ENCODE measurements at places on chromosomes 16 and 17.

DNA sequence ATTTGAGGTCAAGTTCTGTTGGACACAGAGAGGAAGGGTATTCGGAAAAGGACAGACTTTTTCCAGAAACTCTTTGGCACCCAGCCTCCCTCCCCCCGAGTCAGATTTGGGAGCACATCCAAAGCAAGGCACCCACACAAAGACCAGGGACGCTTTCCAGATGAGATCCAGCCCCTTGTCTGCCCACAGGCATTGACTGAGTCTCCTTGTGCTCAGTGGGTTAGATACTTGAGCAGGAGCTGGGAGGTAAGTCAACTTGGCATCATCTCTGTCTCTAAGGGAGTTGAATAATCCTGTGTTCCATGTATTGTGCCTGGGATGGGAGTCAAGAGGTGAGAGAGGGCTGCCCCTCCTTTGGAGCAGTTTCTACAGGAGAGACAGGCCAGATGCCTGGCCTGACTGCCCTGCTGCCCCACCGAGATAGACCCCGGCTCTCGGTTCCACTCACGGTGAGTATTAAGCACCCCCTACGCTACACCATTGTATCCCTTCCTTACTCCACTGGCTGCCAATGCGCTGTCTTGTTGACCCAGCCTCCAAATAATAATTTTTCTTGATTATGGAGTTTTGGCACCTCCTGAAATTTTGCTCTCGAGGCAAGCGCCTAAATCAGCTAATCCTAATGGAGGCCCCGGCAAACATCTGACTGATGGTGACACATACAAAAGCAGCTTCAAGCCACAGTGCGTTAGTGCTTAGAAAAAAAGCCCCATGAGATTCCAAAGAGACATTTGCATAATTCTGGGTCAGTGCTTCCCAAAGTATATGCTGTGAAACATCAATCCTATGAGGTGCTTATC is 29.6 kb upstream of the MAP3K14 start:
- DNase-seq, result no peak

GRCh38 chr16:85418978-85419491 is 194.1 kb upstream of the GSE1 start:
- DNase-seq, result no peak

GRCh38 chr16:5036228-5037156 is 2.8 kb upstream of the NAGPA start:
- no peak for DNase-seq

DNA sequence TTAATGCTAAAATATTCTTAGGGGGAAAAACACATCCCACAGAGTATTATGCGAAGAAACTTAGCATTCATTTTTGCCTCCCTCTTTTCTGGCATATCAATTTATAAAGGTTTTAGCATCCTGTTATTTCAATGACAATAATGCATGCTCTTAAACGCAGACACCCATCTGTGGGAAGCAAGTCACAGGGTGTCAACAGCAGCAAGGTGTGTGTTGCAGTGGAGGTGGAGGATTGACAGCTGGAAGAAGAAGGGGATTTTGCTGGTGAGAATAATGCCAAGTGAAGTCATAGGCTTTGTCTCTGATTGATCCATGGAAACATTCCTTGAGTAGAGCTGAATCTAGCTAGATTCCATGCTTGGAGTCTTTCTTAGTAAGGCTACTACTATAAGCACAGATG is 498.1 kb downstream of the NPIPA7 start:
- DNase-seq, result no peak

DNA sequence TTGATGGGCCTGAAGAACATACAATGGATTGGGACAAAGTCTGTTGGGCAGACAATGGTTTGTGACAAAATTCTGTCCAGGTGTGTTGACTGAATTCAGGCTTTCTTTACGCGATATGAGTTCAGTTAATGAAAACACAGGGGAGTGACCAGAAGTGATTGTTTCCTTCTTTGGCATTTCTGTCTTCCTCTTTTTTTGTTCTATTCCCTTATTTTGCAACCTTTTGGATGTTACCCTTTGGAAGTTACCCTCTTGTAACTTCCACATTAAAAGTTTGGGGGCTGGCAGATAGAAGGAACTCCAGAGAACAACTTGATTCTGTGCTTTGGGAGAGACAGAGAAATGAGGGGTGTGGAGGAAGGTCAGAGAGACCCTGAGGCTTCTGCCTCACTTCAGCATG is 126.7 kb downstream of the PITPNC1 start:
- no peak for DNase-seq

- DNase-seq, result no peak
These were observed 32.4 kb downstream of the CNGB1 start for GRCh38 chr16:57938484-57938883.

DNA sequence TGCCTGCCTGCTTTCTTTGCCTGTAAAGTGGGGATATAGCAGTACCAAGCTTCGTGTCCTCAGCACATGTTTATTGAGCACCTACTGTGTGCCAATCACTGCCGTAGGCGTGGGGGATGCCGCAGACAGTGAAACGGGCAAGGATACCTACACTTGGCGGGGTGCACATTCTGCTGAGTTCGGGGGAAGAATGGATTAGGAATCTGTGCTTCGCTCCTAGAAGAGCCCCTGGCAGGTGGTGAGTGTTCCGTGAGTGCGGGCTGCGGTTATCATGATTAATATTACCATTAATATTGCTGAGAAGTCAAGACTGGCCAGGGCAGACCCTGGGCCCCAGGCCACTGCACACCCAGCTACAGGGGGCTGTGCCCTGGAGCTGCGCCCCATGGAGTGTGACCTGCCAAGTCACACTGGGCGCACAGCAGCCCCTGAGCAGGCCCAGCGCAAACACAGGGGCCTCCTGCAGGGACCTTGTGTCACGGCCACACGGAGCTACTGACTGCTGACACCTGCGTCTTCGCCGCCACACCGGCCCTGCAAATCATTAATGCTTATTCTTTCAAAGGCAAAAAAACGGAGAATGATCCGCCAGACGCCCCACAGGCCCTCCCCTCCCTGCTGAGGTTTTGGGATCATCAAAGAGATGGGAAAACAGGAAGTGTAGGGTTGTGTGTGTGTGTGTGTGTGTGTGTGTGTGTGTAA is 213.4 kb upstream of the GSE1 start:
- no peak for DNase-seq

DNA sequence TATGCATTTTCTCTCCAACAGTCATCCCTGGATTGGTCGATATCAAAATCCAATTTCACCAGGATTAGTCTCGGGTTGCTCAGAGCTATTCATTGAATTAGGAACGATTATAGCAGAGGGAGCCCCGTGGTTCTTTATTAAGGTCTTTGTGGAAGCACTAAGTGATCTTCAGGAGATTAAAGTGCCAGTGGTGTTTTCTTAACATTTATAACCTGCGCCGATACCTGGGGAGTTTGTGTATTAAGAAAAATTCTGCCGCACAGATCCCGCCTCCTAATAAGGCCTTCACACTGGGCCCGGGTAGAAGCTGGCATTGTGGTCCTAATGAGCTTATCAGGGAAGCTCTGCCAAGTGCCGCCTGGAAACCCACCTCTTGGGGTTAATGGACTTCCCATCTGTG is 238.7 kb downstream of the RBFOX1 start:
- DNase-seq, result no peak

GRCh38 chr17:33112763-33113162 is 121.1 kb downstream of the SPACA3 start:
- no peak for DNase-seq

- DNase-seq, result no peak
These were observed 6.6 kb upstream of the EFCAB13 start for GRCh38 chr17:47317119-47317518.

GRCh38 chr16:23114131-23114904 is 34.9 kb downstream of the USP31 start:
- no peak for DNase-seq

DNA sequence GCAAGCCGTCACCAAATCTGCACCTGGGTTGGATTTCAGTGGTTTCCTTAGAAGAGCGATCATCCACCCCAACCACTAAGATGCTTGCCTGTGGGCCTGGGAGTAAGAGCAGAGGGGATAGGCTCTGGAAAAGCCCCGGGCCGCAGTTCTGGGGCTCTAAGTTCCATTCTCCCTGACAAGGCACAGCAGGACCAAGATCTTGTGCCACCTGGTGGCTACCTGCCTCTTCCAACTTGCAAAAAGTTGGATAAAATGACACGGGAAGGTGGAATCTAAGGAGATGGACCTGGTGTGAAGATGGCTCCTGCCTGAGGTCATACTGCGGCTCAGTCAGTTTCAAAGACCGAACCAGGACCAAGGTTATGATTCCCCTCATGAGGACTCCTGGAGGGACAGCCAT is 42.3 kb downstream of the ABCC12 start:
- no peak for DNase-seq

- no peak for DNase-seq
These were observed 24.3 kb downstream of the KCNJ16 start for GRCh38 chr17:70099294-70099693.

DNA sequence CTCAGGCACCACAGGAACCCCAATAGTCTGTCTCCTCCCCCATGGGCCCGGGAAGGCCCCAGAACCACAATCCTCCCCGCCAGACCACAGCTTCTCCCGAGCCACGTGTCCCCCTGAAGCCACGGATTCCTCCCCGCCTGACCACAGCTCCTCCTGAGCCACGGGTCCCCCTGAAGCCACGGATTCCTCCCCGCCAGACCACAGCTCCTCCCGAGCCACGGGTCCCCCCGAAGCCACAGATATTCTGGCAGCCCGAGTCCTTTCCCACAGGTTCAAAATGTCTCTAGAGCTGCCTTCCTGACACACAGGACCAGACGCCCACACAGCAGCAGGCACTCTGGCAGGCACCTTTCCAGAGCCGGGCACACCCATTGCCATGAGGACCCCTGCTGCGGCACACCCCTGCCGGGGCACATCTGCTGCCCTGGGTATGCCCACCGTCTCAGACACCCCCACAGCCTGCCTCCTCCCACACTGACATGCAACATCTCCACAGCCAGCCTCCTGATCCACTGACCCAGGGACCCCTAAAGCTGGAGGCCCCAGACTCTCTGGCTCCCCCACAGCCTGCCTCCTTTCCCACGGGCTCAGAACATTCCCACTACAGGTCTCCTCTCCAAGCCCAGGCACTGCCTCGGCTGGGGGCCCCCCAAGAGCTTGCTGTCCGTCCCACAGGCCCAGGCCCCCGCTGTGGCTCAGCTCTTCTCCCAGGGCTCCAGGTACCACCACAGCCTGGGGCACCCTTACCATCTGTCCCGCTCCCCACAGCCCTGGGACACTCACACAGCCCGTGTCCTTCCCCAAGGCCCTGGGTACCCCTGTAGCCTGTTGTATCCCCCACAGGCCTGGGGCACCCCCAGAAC is 2.2 kb downstream of the KIAA0753 start:
- DNase-seq, result no peak
